ENCODE measurements at places on chromosomes 1 and 21.

GRCh38 chr1:7369866-7370265 lies 401.2 kb upstream of the VAMP3 start:
- no peaks in the 10 kb centered on the region for H3K27me3 ChIP-seq
- H3K27ac ChIP-seq: peak overlapping the region; percentile 78
- peak; percentile 43 for DNase-seq
- no peaks in the 10 kb centered on the region for H3K36me3 ChIP-seq
- peaks cover 16% of the 10 kb centered on the region for H3K4me1 ChIP-seq

DNA sequence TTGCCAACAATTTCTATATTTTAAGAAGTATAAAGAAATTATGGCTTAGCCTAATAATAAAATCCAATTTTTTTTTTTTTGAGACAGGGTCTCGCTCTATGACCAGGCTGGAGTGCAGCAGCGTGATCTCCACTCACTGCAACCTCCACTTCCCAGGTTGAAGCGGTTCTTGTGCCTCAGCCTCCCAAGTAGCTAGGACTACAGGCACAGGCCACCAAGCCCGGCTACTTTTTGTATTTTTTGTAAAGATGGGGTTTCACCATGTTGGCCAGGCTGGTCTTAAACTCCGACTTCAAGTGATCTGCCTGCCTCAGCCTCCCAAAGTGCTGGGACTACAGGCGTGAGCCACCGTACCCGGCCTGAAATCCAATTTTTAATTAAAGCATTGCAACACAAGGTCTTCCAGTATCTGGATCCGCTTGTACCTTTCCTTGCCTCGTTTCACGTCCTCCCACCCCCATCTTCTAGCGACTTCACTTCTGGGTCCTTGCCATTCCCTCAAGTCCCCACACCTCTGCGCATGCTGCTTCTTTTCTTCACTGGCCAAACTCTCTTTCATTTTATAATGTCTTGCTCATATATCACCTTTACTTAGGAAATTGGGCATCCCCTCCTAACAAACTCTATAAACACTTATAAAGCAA lies 2.3 kb downstream of the FUBP1 start:
- no peaks in the 10 kb centered on the region for H3K27me3 ChIP-seq
- H3K27ac ChIP-seq: peak overlapping the region; percentile 98
- H3K4me3 ChIP-seq: peak overlapping the region; percentile 84
- peaks cover 26% of the 10 kb centered on the region for H3K36me3 ChIP-seq
- peaks cover 80% of the 10 kb centered on the region for H3K4me1 ChIP-seq
- no peak for DNase-seq

DNA sequence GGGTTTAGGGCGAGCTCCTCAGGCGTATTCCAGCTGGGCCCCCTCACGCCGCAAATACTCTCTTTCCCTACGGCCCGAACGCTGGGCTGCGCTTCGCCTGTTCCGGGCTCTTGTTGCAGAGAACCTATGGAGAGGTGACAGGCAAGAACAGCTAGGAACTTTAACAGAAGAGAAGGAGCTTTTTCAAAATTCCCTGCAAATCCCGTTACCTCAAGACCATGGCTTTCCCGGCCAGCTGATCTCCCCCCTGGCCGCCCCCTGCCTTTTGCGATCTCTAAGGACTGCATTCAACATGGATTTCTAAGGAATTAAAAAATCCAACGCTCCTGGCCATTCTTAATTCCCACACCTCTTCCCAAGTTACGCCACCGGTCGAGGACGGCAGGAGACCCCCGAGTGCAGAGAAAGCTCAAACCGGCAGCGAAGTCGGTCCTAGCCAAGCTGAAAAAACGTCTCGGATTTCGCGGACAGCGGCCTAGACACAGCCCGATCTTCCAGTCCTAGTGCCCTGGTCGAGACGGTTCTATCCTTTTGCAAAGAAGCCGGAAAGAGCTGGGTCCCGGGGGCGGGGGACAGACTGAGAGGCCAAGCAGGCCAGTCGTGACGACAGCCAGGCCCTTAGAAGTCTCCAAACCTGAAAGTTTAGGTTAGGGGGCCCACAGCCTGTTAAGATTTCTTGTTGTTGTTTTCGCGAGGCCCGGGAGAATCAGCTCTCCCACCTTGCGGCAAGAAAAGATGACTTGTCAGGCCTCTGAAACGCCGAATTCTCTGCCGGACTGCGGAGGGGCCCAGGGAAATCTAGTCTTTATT lies 1.1 kb upstream of the TBX15 start:
- DNase-seq: no peak
- no peak overlapping the region for H3K4me3 ChIP-seq
- peaks cover 100% of the 10 kb centered on the region for H3K27me3 ChIP-seq
- no peaks in the 10 kb centered on the region for H3K36me3 ChIP-seq

DNA sequence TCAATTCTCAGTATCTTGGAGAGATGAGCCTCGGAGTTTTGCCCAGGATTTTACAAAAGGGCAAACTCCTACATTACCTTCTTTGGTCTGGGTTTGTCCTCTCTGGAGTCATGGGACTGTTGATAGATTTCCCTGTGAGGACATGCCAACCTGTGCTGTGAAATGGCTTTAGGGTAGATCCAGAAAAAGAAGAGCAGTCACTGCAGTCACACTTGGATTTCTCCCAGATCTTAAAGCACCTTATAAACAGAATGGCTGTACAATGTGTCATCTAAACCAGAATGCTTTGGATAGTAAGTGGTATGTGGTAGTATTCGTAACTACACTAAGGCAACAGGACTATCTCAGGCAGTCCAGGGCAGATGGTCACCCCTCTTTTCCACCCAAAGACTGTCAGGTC lies 1.9 kb upstream of the CSRP1 start:
- no peak for DNase-seq
- H3K4me3 ChIP-seq: no peak overlapping the region
- no peaks in the 10 kb centered on the region for H3K27me3 ChIP-seq
- no peak overlapping the region for H3K27ac ChIP-seq
- no peaks in the 10 kb centered on the region for H3K36me3 ChIP-seq
- H3K4me1 ChIP-seq: peaks cover 67% of the 10 kb centered on the region

DNA sequence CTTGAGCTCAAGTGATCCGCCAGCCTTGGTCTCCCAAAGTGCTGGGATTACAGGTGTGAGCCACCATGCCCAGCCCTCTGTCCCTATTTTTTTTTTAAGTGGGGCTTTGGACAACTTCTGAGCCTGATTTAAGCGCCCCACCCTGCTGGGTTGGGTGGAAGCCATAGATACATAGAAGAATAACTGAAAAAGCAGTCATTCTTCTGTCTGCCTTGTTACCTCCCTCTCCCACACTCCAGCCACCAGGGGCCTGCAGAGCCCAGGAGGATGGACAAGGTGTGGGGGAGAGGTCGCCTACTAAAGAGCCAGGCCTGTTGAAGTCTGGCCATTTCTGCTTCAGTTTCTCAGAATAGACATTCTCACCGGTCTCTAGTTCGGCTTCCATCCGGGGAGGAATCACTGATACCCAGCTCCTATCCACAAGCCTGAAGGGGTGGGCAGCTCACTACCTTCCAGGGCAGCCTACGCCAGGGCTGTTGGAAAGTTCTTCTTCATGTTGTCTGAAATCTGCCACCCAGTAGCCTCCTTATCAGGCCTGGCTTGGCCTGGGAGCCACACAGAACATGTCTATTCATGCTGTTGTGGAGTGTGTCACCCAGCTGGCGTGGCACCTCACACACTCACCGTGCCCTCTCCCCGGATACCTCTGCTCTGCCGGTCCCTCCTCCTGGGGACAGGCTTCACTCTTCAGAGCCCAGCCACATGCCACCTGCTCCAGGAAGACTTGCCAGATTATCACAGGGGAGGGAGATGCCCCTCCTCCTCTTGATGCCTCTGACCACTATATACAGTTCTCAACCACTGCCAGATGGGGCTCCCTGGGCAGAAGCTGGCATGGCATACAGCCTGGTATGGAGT lies 27.7 kb downstream of the KNCN start:
- H3K36me3 ChIP-seq: no peaks in the 10 kb centered on the region
- peaks cover 6% of the 10 kb centered on the region for H3K4me1 ChIP-seq
- H3K4me3 ChIP-seq: no peak overlapping the region
- peaks cover 52% of the 10 kb centered on the region for H3K27me3 ChIP-seq

- no peaks in the 10 kb centered on the region for H3K4me1 ChIP-seq
- DNase-seq: no peak
- H3K27ac ChIP-seq: no peak overlapping the region
- no peak overlapping the region for H3K4me3 ChIP-seq
- no peaks in the 10 kb centered on the region for H3K27me3 ChIP-seq
Measured at GRCh38 chr1:210747112-210747511, 386.8 kb downstream of the KCNH1 start.

- no peaks in the 10 kb centered on the region for H3K27me3 ChIP-seq
- H3K4me1 ChIP-seq: peaks cover 7% of the 10 kb centered on the region
- no peak overlapping the region for H3K4me3 ChIP-seq
- H3K36me3 ChIP-seq: peaks cover 49% of the 10 kb centered on the region
- DNase-seq: no peak
Measured at GRCh38 chr1:85665932-85666331, 42.3 kb downstream of the ZNHIT6 start.

GRCh38 chr1:58824753-58825389 lies 41.0 kb upstream of the JUN start:
- H3K27ac ChIP-seq: no peak overlapping the region
- H3K4me1 ChIP-seq: peaks cover 6% of the 10 kb centered on the region
- H3K27me3 ChIP-seq: no peaks in the 10 kb centered on the region
- peak; percentile 50 for DNase-seq
- H3K36me3 ChIP-seq: no peaks in the 10 kb centered on the region

DNA sequence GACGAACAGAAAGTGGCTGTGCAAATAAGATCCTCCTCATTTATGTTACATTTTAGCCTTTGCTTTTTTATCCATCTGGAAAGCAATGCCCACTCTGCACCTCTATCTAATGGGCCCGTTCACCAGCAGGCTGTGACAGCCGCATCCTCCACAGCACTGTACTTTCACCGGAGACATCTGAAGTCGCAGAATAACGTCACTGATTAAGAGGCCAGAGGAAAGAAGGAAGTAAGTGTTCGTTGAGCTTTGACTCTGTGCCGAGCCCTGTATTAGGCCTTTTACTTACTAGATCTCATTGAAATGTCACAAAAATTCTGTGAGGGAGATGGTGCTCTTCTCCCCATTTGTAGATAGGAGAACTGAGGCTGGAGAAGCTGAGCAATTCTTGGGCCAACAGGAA lies 62.3 kb downstream of the KAZN start:
- no peak overlapping the region for H3K27ac ChIP-seq
- H3K27me3 ChIP-seq: no peaks in the 10 kb centered on the region
- H3K4me1 ChIP-seq: no peaks in the 10 kb centered on the region

- no peak overlapping the region for H3K4me3 ChIP-seq
- no peak overlapping the region for H3K27ac ChIP-seq
Measured at GRCh38 chr21:29078869-29079767, 5.7 kb upstream of the CCT8 start.

DNA sequence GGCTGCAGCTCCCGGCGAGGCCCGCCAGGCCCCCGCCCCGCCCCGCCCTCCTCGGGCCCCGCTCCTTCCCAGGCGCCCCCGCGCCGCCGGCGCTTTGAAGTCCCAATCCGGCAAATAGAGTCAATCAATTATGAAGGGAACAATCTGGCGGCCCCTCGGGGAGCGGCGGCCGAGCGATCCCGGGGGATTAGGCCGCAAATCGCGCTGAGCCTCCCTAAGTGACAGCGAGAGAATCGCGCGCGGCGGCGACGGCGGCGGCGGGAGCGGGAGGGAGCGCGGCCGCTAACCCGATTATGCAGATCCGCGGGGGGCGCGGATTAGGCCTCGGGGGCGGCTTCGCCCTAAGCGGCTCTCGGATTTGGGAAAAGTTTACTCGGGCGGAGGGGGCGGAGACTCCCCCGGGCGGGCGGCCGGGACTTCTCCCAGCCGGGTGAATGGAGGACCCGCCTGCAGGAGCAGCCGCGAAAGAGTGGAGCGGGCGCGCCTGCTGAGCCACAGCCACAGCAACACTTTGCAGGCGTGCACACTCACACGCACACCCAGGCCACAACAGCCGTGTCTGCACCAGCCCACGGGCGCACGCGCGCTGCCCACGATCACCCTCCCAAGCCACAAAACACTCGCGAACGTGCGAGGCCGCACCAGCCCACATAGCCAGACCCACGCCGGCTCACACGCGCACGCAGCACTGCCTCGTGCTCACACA lies 23.0 kb upstream of the DMBX1 start:
- H3K27me3 ChIP-seq: peaks cover 68% of the 10 kb centered on the region
- no peaks in the 10 kb centered on the region for H3K36me3 ChIP-seq
- H3K4me1 ChIP-seq: peaks cover 9% of the 10 kb centered on the region
- peak overlapping the region; percentile 72 for H3K4me3 ChIP-seq
- peak; percentile 39 for DNase-seq

GRCh38 chr1:228122921-228123441 lies 13.9 kb upstream of the MRPL55 start:
- H3K4me1 ChIP-seq: no peaks in the 10 kb centered on the region
- H3K4me3 ChIP-seq: no peak overlapping the region
- no peaks in the 10 kb centered on the region for H3K27me3 ChIP-seq
- H3K27ac ChIP-seq: no peak overlapping the region

DNA sequence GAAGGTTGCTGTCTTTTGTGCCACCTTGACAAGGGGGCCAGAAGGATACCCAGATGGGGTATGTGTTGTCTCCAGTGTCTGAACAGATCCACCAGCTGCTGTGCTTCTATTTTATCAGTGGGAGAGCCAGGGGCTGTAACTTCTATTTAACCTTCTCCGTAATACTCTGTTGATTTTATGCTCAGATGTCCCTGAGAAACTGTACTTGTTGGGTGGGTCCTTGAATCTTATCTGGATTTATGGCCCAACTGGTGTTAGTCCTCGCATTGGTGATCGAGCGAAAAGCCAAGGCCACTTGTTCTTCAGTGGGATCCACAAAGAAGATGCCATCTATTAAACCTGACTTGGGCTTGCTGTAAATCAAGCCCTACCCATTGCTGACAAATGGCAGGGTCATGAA lies 56.4 kb downstream of the ST6GALNAC3 start:
- peaks cover 4% of the 10 kb centered on the region for H3K4me1 ChIP-seq
- no peak overlapping the region for H3K27ac ChIP-seq
- no peak overlapping the region for H3K4me3 ChIP-seq
- DNase-seq: no peak

DNA sequence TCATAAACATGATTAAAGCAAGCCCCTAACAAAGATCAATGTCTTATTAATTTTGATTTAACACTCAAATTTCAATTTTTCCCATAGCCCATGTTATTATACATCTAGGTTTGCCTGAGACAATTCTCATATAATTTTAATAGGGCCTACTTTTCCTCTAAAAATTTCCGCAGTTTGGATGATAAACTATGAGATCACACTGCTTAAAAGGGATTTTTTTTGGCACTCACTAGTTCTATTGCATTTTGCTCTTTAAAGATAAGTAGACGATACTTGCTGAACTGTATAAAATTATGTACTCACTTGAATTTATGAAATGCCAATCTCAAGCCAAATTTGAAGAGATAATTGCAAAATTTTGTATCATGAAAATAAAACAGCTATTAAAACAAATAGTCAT lies 480.4 kb upstream of the ZRANB2 start:
- no peaks in the 10 kb centered on the region for H3K4me1 ChIP-seq
- DNase-seq: no peak
- H3K4me3 ChIP-seq: no peak overlapping the region
- H3K36me3 ChIP-seq: no peaks in the 10 kb centered on the region
- H3K27me3 ChIP-seq: no peaks in the 10 kb centered on the region

- no peaks in the 10 kb centered on the region for H3K27me3 ChIP-seq
- DNase-seq: peak; percentile 79
- H3K27ac ChIP-seq: peak overlapping the region; percentile 100
- H3K4me1 ChIP-seq: peaks cover 7% of the 10 kb centered on the region
- no peaks in the 10 kb centered on the region for H3K36me3 ChIP-seq
- H3K4me3 ChIP-seq: peak overlapping the region; percentile 92
Measured at GRCh38 chr1:85580872-85581801, 576 bp downstream of the CCN1 start.

- no peaks in the 10 kb centered on the region for H3K4me1 ChIP-seq
- no peak overlapping the region for H3K27ac ChIP-seq
- no peaks in the 10 kb centered on the region for H3K27me3 ChIP-seq
- no peak for DNase-seq
- no peak overlapping the region for H3K4me3 ChIP-seq
Measured at GRCh38 chr1:212680680-212681389, 18.8 kb downstream of the BATF3 start.
